ENCODE measurements at places on chromosomes 3 and 15.
A peak's percentile ranks its signal among the peaks of the same experiment; 100 is the strongest.

GRCh38 chr3:138509586-138509985 is 75.2 kb downstream of the ESYT3 start:
- DNase-seq = no peak

- DNase-seq = no peak
These were observed 1.0 kb downstream of the TMCC1 start for GRCh38 chr3:129892486-129892856.

GRCh38 chr3:120855665-120856437 is 52.2 kb upstream of the STXBP5L start:
- no peak for DNase-seq

- no peak for DNase-seq
These were observed 414.9 kb downstream of the NAALADL2 start for GRCh38 chr3:175274056-175274455.

GRCh38 chr3:187594272-187594671 is 75.9 kb downstream of the SST start:
- no peak for DNase-seq

DNA sequence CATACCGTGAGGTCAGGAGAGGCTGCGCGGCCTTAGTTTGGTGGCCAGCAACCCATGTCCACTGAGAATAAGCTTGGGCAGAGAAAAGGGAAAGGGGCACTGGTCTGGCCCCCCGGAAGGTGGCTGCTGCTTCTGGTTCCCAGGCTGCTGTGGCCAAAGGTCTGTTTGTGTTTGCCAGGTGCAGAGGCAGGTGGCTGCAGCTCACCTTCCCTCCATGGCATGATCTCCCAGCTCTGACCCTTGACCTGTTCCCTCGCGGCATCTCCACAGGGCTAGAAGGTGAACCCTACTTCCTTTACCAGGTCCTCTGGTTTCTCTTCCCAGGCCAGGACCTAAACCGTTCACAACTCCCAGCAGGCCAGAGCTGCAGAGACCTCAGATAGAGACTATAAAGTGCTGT is 13.8 kb downstream of the VPS18 start:
- DNase-seq = no peak

GRCh38 chr3:196051282-196052076 is 30.4 kb downstream of the TFRC start:
- DNase-seq = no peak

- no peak for DNase-seq
These were observed 34.3 kb downstream of the DNAJB8 start for GRCh38 chr3:128432301-128432970.

- DNase-seq = no peak
These were observed 112.7 kb downstream of the TBL1XR1 start for GRCh38 chr3:177084616-177085015.

DNA sequence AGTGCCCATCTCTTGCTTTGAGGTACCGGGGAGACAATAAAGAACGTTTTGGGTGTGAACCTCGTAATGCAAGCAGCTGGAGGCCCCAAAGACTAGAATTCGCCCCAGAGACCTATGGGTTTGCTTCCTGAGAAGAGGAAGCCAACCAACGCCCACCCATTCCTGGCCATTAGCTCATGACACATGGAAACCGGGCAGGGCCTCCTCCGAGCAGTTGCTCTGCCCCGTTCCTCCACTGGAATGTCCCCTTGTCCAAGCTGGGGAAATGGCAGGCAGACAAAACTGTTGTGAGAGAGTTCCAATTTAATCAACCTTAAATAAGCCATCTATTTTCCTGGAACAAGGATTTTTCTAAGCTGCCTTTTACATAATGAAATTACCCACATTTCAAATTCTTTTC is 250.9 kb upstream of the IGF1R start:
- DNase-seq = no peak

DNA sequence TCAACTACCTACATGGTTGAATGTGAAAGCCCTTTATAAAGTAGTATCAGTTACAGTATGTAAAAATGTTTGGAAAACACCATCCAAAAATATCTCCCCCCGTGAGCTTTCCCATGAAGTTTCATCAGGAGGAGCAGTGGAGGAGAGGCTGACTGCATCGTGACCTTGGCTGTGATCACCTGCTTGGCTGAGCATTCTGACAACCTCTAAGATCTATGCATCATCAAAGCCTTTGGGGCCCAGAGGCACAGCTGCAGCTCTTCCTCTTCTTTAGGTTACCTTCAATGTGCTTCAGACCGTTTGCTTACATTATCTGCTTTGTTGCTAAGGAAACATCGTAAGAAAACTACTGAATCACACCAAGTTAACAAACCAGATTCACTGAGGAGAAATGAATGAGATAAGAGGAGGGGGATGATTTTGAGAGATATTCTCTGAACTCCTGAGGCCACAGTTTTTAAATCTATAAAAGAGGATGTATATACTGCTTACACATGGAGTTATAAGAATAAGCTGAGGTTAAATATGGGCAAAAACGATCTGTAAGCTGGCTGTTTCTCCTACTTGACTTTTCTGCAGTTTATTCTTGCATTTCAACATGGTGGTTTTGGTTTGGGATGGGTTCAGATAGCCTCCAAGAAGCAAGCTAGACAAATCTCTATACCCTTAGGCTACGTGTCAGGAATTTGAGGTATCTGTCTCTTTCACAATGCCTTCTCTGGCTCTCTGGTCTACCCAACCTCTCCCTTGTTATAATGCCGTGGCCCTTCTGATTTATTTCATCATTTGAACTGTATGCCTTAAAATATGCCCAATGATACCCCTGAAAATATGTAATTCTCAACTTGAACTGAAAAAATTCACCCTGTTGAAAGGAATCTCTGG is 4.0 kb downstream of the GCSAM start:
- DNase-seq = peak; percentile 83

DNA sequence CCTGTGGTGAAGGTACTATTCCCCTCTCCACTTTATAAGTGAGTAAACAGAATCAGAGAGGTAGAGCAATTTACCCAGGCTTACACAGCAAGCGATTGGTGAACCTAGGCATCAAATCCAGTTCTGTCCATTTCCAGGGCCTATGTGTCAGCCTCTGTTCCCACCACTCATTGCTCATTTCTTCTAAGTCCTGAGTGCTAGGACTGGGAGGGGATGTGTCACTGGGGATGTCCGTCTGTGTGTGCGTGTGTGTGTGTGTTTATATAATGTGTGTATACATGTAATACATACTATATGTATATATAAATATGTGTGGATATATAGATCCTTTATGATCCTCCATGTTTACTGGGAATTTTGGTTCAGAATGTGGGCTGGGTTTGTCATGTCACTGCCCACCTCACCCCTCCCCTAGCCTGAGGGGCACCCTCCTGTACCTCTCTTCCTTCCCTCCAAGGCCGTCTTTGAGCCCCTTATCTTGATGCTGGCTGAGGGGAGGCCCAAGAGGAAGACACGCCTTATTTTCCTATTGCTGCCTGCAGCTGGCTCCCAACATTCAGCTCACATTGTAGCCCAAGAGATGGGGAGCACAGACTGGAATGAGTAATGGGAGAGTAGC is 2.1 kb downstream of the TMEM43 start:
- no peak for DNase-seq

- DNase-seq = no peak
These were observed at the start of gene PROK2 for GRCh38 chr3:71784914-71785531. Gene PROK2 (minus strand): TSS chr3:71785148. CDS start chr3:71785052, 96 bp downstream.

- no peak for DNase-seq
These were observed 33.3 kb downstream of the KPNA1 start for GRCh38 chr3:122481390-122481789.

GRCh38 chr3:52313188-52313773 is 2.8 kb upstream of the DNAH1 start:
- DNase-seq = no peak

- no peak for DNase-seq
These were observed 163.7 kb upstream of the MDFIC2 start for GRCh38 chr3:70476174-70476573.

- peak; percentile 87 for DNase-seq
These were observed at the start of gene ABTB1 for GRCh38 chr3:127672429-127673190. Gene ABTB1 (plus strand): TSS chr3:127672952. CDS start chr3:127673026, 74 bp downstream.

GRCh38 chr3:22474706-22475445 is 723.9 kb upstream of the ZNF385D start:
- DNase-seq = peak; percentile 16

DNA sequence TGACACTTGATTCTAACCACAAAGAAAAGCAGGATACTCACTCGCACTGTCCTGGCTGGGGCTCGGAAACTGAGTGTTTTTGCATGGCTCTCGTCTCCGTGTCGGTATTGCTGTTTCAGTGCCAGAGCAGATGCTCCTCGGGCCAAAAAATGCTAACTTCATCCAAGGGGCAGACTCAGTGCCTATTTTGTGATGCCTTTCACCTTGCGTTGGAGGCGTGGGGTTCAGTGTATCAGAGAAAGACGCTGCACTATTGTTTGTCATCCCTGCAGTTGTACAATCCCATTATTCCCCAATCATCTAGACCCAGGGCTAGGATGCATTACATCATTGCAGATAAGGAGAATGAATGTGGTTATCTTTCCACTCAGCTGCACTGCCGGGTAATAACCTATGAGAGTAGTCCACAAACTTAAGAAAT is 1.4 kb downstream of the CACNA2D3 start:
- DNase-seq = no peak

DNA sequence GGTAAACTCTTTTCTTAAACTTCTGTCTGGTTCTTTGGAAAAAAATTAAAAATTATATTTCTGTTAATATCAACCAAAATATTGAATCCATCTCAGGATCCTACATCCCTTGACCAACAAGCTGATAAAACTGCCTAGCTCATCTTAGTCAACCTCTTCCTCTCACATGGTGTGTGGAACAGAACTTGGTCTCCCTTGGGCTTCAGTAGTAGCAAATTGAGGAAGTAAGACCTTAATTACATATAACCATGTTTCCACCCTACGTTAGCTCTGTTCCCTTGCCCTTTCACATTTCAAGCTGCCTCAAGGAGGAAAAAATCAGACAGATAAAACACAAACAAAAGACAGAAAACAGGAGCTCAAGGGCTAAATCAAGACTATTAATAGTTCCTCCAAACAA is 116.4 kb downstream of the GREM1 start:
- DNase-seq = no peak

GRCh38 chr15:52730173-52730572 is 51.0 kb upstream of the ATOSA start:
- peak; percentile 56 for DNase-seq

Data from CD4-positive, alpha-beta T cell treated with Interleukin-15 for 1 hour (primary cell).